ENCODE measurements at places on chromosomes 2 and 18.

DNA sequence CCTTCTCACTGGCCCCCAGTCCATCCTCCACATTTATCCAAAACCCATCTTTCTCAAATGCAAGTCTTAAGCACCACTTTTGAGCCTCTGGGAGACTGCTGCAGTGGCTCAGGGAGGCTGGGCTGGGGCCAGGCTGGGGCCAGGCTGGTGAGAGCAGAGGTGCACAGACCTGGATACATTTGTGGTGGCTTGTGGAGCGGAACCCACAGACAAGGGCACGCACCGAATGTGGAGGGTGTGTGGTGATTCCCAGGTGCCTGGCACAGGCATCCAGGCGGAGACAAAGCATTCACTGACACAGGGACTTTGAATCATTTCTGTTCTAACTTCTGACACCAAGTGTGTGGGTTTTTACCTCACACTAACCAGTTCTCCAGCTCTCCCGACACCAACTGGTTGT, 42.2 kb upstream of the MGAT4A start:
- no peak for DNase-seq

DNA sequence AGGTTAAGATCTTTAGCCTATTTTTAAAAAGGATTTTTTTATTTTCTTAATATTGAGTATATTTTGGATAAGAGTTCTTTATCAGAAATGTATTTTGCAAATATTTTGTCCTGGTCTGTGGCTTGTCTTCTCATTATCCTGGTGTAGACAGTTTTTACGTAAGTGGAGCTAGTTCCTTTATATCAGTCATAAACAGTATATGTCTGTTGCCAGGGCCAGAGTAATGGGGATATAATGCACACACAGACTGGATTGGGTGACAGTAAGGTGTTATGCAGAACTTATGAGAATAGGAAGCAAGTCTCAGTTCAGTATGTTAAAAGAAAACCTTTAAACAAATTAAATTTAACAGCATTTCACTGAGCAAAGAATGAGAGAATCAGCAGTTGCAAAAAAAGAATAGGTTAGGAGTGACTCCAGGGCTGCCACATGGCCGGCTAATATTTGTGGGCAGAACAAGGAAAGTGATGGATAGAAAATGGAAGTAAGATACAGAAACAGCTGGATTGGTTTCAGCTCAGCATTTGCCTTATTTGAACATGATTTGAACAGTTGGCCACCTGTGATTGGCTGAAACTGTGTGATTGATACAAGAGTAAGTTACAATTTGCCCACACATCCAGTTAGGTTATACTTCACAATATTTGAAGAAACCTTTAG, 61.1 kb upstream of the ZNG1B start:
- no peak for DNase-seq

- no peak for DNase-seq
Measured at GRCh38 chr2:218081695-218082094, 12.6 kb downstream of the RUFY4 start.

DNA sequence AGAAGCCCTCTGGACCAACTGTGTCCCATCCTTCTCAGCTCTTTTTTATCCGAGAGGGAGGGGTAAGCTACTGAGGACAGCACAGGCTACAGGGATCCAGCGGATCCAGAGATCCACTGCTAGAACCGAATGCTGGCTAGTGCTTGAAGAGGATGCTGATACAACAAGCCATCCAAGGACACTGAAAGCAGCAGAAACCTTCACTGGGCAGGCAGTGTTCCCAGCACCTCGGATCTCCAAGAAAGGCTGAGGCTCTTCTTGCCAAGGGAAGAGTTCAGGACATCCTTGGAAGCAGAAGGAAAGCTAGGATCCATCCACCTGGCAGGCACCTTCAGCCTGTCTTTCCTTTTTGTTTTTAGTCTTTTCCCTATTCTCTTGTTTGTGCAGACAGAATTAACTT, 13.2 kb upstream of the FHOD3 start:
- no peak for DNase-seq

- DNase-seq: no peak
Measured at GRCh38 chr18:21761471-21762115, 21.0 kb downstream of the MIB1 start.

DNA sequence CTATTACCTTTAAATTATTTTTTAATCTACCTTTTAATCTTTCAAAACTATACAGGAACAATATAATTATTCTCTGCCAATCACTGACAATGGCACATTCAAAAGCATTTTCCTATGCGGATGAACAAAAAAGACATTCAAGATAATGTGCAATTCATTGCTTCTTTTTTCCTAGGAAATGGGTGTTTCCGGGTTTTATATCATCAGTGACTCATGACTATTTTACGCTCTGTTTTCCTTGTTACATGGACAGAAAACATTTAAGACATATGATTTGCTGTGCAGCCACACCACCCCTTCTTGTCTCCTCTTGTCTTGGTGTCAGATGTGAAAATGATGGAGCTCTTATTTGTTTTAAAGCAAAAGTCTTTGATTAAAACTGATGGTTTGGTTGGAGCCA, 184.7 kb upstream of the LINC00305 start:
- DNase-seq: no peak

DNA sequence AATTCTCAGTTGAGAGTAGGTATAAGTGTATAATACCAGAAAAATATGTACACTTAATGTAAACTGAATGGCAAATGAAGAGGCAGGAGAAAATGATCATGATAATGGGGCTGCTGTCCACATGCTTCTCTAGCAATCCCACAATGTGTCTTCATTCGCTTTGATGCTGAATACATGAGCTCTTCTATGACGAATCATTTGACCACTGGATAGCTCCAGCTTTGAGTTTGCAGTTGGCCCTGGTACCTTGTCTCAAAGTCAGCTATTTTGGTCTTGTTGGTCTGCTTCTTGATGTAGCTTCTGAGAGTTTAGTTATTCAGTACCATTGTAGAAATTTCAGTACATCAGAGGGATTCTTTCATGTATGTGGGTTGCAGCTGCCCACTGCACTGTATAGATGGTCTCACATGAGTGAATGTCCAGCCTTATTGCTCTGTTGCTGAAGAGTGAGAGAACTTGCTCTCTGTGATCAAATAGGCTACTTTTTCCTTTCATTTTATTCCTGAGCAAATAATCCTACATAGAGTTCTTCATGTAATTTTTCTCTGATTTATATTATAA, 105.1 kb downstream of the TTC27 start:
- DNase-seq: no peak

Data from stimulated activated CD4-positive, alpha-beta T cell treated with anti-CD3 and anti-CD28 coated beads, TNF-alpha, amount 100 ng/mL, for 24 hours (primary cell).